Activated CD4-positive, alpha-beta T cell treated with anti-CD3 and anti-CD28 coated beads, Interleukin-2, amount 50 U/mL, for 48 hours (primary cell): ENCODE measurements at places on chromosomes 16 and 17.

- DNase-seq, result no peak
Observed at GRCh38 chr17:2412561-2413021, 11.7 kb upstream of the MNT start.

GRCh38 chr17:57366558-57367351 is 110.4 kb downstream of the MSI2 start:
- DNase-seq, result no peak

DNA sequence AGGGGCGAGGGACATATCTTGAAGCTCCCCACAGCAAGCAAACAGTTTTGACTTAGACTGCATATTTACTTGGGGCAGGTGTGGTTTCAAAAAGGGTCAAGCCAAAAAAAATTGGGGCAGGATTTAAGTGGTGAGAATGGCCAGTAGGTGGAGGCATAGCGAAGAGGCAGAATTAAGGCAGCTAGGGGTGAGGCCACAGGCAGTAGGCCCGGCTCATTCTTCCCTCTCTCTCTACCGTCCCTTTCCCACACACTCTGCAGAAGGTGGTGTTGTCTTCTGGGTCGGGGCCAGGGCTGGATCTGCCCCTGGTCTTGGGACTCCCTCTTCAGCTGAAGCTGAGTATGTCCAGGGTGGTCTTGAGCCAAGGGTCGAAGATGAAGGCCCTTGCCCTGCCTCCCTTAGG is 2.6 kb downstream of the SHBG start:
- peak; percentile 21 for DNase-seq

DNA sequence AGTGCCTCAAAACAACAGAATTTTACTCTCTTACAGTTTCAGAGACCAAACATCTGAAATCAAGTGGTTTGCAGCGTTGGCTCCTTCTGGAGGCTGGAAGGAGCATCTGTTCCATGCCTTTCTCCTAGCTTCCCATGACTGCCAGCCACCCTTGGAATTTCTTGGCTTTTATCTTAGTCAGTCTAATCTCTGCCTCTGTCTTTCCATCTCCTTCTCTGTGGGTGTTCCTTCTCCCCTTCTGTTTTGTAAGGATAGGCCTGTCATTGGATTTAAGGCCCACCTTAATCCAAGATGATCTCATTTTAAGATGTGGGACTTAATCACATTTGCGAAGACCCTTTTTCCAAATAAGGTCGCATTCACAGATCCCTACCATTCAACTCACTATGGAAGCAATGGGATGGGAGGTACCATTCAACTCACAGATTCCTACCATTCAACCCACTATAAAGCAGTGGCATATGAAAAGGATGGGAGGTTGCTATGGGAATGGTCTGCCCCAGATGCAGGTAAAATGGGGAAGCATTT is 321.8 kb downstream of the WWOX start:
- no peak for DNase-seq

DNA sequence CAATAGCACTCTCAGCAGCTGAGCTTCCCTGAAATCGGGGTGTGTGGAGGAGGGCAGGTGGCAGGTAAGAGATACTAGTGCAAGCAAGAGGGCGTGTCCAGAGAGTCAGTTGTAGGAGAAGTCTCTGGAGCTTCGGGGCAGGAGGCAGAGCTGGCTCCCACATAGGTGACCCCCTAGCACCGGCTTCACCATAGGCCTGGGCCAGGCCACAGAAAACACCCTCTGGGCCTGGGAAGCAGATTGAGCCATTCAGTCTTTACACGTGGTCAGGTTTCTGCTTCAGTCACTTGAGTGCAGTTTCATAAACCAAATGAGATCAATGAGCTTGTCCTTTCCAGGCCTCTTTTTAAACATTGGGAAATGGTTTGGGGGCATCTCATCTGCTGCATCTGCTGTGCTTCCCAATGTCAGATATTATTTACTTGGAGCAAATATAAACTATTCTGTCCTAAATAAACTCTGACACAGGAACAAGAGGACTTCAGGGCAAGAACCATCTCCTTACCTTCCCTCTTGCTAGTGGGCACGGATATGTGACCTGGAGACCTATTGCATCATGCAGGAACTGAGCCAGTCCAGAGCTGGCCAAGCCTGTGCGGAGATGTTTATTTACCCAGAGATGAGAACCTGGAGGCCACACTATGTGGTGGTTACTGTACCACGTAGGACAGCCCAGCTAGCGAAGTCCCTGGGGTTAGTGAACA is 16.1 kb downstream of the CCR7 start:
- peak; percentile 16 for DNase-seq

GRCh38 chr17:79108232-79108850 is 33.7 kb downstream of the ENGASE start:
- DNase-seq, result no peak
